ENCODE measurements at places on chromosomes 11 and 22.

DNA sequence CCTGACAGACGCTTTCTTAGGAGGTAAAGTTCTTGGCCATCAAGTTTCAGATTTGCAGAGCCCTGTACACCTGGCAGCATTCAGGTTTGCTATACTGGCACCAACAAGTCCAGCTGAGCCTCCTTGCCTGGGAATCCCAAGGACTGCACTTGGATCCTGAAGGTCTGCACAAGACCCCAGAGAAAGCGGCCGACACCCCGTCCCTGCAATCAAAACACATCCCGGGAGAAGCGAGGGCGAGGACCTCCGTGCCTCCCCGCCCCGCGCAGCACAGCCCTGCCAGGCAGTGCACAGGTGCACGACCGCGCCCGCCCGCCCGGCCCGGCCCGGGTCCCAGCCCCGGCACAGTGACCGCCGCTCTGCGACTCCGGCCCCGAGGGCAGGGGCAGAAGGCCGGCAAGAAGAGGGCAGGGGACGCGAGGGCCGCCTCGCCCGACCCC lies 559 bp downstream of the MRTFA start:
- no peak for DNase-seq

GRCh38 chr11:87013912-87014825 lies 23.6 kb upstream of the TMEM135 start:
- DNase-seq = no peak

GRCh38 chr22:40279017-40279416 lies 67.3 kb upstream of the ADSL start:
- DNase-seq = no peak

GRCh38 chr22:43387815-43388214 lies 24.0 kb upstream of the MPPED1 start:
- DNase-seq = no peak

DNA sequence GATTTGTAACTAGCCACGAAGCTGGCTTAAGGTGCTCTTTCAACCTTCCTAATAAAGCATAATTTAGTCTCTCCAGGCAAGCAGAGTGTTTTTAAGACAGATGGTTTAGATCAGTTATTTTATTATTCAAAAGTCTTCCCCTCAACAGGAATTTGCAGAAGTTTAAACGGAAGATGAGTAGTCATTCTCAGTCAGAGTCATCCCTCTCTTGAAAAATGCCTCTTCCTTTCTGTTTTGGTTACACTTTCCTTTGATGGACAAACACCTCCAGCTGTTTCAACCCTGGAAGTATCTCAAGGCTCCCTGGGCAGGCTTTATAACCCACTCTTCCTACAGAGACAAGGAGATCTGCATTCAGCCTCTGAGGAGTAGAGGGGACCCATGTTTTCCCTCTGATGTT lies 60.3 kb upstream of the POU2AF2 start:
- DNase-seq = no peak

DNA sequence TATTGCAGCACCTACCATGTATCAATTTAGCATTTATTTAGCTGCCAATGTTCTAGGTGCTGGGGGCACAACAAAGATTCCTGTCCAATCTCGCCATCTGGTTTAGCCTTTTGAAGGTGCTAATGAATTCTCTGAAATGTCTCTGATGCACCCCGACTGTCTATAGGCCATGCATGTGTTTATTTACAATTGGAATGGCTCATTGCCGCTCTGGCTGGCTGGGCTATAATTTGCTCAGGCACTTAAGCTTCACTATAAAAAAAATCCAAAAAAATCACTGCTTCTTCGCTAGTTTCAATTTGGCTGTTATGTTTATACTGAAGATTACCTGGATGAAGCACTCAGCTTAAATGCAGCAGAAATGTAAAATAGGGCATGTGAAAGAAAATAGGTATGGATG lies 115.0 kb upstream of the PAX6 start:
- no peak for DNase-seq

DNA sequence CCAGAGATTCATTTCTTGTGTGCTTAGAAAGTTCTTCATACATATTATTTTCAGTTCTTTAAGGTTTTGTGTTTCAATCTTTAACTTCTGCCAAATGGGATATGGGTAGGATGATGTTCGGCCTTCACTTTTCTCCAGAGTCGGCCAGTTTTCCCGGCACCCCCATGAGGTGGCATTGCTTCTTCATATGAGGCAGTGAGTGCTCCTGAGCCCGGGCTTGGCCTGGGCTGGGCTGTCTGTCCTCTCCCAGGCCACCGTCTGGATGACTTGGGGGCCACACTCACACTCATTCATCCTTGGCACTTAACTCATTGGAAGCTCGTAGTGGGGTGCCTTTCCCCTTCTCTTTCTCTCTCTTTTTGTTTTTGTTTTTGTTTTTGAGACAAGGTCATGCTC lies 23.8 kb downstream of the FADS2 start:
- no peak for DNase-seq

- no peak for DNase-seq
These were observed 203.7 kb downstream of the TENM4 start for GRCh38 chr11:79237091-79237490.

- DNase-seq = no peak
These were observed 188.4 kb upstream of the NAV2 start for GRCh38 chr11:19524171-19524671.
